ENCODE measurements at places on chromosomes 12 and 14.

- DNase-seq = no peak
These were observed 165.6 kb downstream of the PRKCH start for GRCh38 chr14:61486930-61487495.

GRCh38 chr12:102298022-102298421, 100.4 kb upstream of the PMCH start:
- DNase-seq = no peak

- DNase-seq = no peak
These were observed 57.1 kb downstream of the NIN start for GRCh38 chr14:50773632-50774541.

- no peak for DNase-seq
These were observed 128.9 kb upstream of the CCND2 start for GRCh38 chr12:4144676-4145075.

DNA sequence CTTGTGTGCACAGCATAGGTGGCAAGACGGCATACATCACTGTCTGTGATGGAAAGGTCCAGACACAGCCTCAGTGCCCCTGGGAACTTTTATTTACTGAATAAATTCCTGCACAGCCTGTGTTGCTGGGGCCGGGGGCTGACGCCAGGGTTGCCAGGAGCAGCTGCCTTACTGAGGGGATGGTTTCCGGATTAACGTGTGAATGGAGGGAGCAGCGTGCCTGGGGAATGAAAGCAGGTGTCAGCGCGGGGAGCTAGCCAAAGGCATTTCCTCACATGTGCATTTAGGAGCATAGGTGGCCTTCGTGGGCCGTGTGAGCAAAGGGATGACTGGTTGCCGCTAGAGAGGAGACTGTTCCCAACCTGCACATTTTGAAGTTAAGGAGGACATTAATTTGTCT, 41.6 kb downstream of the SFSWAP start:
- DNase-seq = no peak

DNA sequence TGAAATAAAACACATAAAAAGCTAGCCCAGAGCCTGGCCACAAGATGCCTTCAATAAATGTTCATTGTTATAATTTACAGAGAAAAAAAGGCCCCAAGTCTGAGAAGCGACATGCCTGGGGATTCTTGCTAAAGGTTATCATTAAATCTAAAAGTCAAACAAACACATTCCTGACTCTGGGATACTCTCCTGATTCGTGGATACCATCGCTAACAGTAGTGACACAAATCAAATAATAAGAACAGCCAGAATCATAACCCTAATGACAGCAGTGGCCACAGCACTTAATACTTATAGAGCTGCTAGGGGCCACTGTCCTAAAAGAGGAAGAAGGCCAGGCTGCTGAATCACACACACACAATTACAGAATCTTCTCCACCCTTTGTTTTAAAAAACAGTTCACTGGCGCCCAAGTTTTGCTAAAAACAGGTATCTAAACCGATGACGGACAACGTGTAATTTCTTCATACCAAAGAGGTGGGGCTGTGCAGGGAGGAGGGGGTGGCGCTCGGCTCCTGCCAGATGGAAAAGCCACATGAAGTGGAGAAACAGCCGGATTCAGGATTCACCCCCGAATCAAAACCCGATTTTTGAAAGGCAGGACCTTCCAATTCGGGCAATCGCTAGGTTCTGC, 1.2 kb downstream of the CLIP1 start:
- DNase-seq = no peak

GRCh38 chr12:40647651-40648050, 44.6 kb upstream of the CNTN1 start:
- no peak for DNase-seq

DNA sequence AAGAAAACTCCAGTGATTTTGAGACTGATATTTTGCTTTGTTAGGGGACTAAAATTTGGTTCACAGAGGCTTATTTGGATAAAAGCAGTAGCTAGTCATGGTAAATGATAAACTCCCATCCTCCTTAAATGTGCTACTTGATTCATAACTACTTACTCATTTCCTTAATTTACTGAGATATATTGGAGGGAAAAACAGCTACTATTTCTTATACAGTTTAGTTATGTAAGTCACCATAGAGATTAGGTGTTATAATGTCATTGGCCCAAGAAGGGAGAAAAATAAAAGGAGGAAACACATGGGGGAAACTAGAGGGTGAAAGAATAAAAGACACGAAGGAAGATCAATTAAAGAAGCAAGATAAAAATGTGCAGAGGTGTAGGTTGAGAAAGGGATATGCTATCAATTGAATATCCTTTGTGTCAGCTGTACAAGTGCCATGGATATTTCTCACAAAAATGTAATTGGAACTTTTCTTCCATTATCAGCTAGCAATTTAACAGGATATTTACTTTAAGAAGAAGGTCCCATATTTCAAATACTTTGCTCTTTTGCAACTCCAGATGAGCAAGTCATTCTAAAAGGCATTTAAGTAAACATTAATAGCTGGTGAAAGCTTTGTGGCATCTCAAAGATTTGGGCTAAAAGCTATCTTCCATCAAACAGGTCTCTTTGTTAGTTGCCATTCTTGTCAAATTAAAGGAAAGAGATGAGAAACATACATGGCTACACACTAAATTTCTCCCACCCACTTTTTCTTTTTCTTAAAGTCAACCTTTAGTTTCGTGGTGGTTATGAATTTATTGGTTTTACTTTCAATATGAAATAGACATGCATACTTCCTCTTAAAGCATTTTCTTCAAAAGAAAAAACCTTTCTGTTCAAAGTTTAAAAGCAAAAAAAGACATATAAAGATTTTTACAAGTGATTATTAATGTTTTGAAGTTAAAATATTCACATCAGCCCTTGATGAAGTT, 439.5 kb downstream of the CCER1 start:
- DNase-seq = no peak

GRCh38 chr14:57221931-57222330, 46.8 kb downstream of the EXOC5 start:
- DNase-seq = no peak

GRCh38 chr14:70654632-70655031, 12.9 kb downstream of the TTC9 start:
- no peak for DNase-seq
